ENCODE measurements at places on chromosomes 12 and 14. TPM values are rescaled to one million over a fixed set of nuclear protein-coding genes. Genes with fewer than 3 reads are reported as not detected.

NAV3 gene
- total RNA-seq, result 62.1 TPM

EAPP gene
- total RNA-seq, result 37.4 TPM

IL22 gene
- total RNA-seq, result not detected

CEP290 gene
- total RNA-seq, result 28.5 TPM

TMEM253 gene
- not detected for total RNA-seq

FLRT2 gene
- total RNA-seq, result 41.5 TPM

CLEC4D gene
- total RNA-seq, result not detected
